Spinal cord (tissue), 10 donors: ENCODE measurements at places on chromosomes 1 and 21.

GRCh38 chr1:170674239-170674638 lies 10.3 kb downstream of the PRRX1 start:
- DNase-seq: no peak

- DNase-seq: no peak
Measured at GRCh38 chr1:32047701-32048100, 25.0 kb upstream of the TMEM39B start.

DNA sequence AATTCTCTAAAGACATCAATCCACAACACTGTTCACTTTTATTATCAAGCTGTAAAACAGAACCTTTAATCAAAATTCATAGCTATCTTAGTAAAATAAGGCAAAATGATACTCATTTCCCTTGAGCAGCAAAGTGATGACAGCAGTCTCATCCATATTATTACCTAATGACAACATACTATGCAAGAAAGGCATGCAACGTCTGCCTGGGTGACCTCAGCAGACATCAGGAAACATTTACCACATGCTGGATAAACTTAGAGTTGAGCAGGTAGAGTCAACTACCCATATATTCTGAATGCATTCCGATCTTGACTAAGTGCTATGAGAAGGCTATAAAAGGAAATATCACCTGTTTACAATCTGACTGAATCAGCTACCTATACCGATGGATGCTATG lies 145.1 kb downstream of the SIPA1L2 start:
- DNase-seq: no peak

DNA sequence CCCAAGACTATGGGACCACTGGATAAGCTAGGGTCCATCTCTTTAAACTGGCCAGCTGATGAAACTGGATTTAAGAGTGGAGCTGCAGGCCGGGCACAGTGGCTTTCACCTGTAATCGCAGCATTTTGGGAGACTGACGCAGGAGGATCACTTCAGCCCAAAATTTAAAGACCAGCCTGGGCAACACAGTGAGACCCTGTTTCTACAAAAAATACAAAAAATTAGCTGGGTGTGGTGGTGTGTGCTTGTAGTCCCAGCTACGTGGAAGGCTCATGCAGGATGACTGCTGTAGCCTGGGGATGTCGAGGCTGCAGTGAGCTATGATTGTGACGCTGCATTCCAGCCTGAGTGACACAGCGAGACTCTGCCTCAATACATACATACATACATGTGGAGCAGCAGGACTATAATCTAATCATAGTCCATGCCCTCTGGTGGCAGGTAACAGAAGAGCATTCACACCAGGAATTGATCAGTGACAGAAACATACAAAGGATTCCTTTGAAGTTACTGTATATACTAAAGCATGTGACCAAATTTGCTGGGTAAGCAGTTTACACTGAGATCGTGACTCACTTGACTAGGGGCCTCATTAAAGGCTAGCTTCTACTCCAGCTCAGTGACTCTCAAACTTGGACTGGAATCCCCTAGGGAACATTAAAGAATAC lies 101.5 kb upstream of the SLFNL1 start:
- DNase-seq: peak; percentile 60

DNA sequence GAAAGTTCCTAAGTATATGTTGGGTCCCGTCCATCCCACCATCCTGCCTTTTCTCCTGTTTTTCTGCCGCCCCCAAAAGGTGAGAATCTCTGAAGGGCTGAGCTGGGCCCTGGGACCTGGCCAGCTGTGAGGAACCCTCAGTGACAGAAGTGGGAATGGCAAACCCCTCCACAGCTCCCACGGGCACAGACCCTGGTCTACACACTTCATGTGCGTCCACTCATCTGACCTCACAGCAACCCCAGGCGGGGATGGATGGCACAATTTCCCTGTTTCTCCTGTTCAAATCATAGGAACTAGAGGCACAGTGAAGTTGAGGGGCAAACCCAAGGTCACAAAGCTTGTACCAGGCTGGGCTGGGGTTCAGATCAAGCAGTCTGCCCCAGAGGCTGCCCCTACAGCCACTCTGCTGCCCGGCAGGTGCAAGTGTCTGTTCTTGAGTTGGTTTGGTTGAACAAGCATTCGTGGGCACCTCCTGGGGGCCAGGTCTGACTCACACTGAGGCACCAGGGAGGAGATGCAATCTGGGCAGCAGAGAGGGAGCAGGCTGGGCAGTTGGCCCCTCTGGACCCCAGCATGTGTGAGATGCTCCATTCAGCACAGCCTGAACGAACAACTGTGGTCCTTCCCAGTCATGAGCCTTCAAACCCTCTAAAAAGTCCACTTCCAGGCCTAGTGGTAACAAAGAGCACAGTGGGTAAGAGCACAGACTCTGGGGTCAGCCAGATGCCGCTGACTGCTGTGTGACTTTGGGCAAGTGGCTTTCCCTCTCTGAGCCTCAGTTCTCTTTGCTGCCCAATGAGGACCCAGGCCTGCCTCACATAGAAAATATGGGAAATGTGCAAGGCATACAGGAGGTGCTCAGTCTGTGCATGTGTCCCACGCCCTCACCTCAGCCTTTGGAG lies 4.0 kb downstream of the EDN2 start:
- no peak for DNase-seq

DNA sequence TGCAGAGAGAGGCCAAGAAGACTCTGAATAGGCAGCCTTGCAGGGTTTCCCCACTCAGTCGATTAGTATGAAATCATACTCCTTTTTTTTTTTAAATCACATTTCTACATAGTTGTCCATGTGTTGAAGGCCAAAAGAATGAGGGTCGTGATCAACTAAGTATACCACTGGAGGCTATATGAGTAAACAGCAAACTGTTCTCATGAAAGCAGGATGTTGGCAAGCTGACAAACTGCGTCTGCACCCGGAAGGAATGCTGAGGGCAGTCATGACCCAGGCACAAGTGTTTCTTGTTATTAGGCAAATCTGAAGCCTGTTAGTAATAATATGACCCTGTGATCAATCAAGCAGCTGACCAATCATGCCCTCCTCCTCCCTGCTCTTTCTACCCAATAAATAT lies 213.2 kb downstream of the USH2A start:
- no peak for DNase-seq

DNA sequence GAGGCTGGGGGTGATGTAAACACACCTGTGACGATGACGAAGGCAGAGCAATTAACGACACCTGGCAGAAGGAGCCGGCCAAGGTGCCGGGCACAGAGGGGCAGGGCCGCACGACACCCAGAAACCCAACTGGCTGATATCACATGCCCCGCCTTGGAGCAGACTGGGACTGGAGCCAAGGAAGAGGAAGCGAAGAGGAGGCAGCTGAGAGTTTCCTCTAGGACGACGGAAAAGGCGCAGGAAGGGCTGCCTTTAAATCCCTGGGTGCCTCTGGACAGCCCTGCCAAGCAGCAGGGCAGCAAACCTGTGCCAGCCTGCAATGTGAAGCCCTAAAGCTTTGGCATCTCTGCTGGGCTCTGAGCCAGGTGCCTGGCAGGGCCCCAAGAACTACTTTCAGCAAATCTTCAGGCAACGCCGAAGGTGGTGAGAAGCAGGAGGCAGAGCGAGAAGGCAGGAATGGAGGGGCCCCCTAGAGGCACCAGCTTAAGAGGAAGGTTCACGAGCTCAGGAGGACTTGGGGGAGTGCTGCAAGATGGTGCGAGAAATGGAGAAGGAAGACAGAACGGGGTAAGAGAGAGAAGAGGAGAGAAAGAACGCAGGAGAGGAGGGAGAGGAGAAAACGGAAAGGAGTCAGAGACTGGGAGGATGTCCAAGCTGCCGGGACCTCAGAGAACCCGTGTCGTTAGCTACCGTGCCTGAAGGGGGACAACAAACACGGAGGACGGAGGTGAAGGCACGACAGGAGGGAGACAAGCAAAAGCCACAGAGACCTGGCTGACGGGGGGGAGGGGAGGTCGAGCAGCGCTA lies 25.3 kb upstream of the PEF1 start:
- peak; percentile 81 for DNase-seq

DNA sequence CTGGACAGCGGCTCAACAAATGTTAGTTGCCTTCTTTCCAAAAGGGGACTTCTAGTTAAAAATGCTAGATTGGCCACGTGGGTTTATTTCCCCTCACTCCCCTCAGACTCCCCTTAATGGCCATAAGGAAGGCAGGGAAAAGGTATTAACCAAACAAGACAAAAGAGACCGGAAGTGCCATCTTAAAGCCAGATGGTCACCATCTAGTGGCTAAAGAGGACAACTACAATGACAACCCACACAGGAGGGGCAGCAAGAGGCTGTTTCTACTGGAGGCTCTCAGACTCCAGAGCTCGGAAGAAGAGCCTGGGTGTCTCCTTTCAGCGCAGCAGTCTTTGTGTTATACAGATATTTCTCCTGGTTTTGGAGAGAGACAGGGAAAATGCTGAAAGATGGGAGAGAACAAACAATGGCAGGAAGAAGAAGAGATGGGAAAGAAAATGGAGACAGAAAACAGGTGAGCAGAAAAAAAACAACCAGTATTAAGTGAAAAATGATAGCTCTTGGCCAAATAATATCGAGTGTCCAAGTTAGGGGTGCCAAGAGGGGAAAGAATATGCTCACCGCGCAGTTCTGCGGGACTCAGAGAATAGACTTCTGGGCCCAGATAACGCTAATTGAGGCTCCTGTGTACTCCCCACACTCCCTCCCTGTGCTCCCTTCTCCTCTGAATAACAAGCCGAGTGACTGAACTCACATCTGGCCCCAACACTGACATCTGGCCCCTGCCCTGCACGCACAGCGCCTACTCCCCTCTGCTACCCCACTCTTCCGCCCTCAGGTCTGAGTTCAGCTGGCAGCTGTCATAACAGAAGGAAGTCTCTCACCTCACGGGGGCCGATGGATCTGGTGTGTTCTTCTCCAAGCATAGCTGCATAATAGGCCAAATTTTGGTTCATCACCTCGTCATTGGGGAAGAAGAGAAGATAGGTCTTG lies 9.6 kb downstream of the P3H1 start:
- no peak for DNase-seq

- no peak for DNase-seq
Measured at GRCh38 chr1:160779626-160780397, 16.2 kb upstream of the LY9 start.

GRCh38 chr1:229258757-229259060 lies 12.2 kb upstream of the RAB4A start:
- DNase-seq: no peak

DNA sequence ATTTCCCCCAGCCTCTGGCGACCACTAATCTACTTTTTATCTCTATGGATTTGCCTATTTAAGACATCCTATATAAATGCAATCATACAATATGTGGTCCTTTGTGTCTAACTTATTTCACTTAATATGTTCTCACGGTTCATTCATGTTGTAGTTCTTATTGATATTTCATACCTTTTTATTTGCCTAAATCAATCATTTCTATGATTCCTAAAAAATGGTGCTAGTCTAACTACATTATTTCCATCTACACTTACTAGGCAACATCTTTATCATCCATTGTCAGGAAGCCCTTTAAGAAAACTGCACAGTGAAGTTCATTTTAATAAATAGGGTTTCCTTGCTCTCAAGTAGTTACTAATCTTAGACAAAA lies 380 bp upstream of the FBXO28 start:
- DNase-seq: no peak

- no peak for DNase-seq
Measured at GRCh38 chr1:64437453-64437852, 32.5 kb upstream of the CACHD1 start.

- no peak for DNase-seq
Measured at GRCh38 chr1:208807446-208808127, 563.4 kb upstream of the PLXNA2 start.

- DNase-seq: no peak
Measured at GRCh38 chr1:113783254-113784103, 24.2 kb upstream of the PHTF1 start.
